CD4-positive, alpha-beta T cell (primary cell): ENCODE measurements at places on chromosomes 16 and 17. TPM values are rescaled to one million over a fixed set of nuclear protein-coding genes. Genes with fewer than 3 reads are reported as not detected.
A peak's percentile ranks its signal among the peaks of the same experiment; 100 is the strongest.

GRCh38 chr17:26774291-26775218 lies 519.4 kb upstream of the WSB1 start:
- no peak overlapping the region for H3K4me3 ChIP-seq
- H3K27ac ChIP-seq, result no peak overlapping the region
- DNase-seq, result no peak
- H3K27me3 ChIP-seq, result no peaks in the 10 kb centered on the region

TM4SF5 gene
- total RNA-seq, result not detected

- DNase-seq, result no peak
- peaks cover 11% of the 10 kb centered on the region for H3K27me3 ChIP-seq
- peaks cover 2% of the 10 kb centered on the region for H3K36me3 ChIP-seq
- H3K27ac ChIP-seq, result no peak overlapping the region
- peak overlapping the region; percentile 19 for H3K4me3 ChIP-seq
- H3K4me1 ChIP-seq, result peaks cover 24% of the 10 kb centered on the region
Measured at GRCh38 chr17:17497065-17497844, 1.1 kb upstream of the RASD1 start.

DNA sequence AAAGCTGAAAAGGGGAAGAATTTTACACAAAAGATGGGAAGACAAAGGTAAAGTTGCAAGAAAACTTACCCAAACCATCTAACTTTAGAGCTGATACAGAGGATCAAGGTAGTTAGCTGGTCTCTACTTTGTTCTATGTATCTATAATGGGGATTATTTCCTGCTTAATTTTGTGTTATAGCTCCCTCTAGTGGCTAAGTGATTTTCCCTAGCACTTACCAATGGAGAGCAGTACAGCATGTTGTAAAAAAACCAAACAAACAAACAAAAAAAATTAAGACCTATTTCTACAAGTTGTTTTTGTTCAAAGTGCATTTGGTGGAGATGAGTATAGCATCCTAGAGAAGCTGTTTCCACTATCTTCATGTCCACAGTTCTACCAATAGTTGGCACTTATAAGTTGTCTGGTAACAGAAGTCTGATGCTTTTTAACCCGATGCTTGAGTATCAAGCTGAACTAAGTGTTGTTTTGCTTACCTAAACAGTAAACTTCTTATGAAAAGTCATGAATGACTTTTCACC lies 7.5 kb downstream of the SRSF1 start:
- DNase-seq, result no peak
- H3K4me1 ChIP-seq, result peaks cover 14% of the 10 kb centered on the region
- no peak overlapping the region for H3K4me3 ChIP-seq

DNA sequence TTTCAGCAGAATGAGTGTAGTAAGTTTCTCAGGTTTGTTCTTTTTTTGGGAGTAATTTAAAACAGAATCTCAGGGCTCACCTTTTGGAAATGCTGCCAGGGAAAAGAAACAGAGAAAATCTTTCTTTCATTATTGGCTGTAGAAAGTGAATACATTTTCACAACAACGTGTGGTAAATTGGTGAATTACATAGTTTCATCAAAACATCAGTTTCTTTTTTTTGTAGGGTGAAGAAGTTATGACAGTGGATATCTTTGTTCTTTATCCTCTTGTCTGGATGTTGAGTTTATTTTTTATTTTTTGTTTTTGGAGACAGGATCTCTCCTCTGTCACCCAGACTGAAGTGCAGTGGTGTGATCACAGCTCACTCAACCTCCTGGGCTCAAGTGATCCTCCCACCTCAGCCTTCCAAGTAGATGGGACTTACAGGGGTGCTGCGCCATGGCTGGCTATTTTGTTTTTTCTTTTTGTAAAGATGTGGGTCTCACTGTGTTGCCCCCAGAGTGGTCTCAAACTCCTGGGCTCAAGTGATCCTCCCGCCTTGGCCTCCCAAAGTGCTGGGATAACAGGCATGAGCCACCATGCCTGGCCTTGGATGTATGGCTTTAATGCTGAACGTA lies 2.4 kb downstream of the ZNF267 start:
- no peak for DNase-seq
- peaks cover 76% of the 10 kb centered on the region for H3K4me1 ChIP-seq
- H3K36me3 ChIP-seq, result peaks cover 28% of the 10 kb centered on the region
- no peak overlapping the region for H3K4me3 ChIP-seq
- no peaks in the 10 kb centered on the region for H3K27me3 ChIP-seq

GRCh38 chr16:72989579-72990551 lies 58.1 kb downstream of the ZFHX3 start:
- no peaks in the 10 kb centered on the region for H3K27me3 ChIP-seq
- H3K36me3 ChIP-seq, result no peaks in the 10 kb centered on the region
- no peaks in the 10 kb centered on the region for H3K4me1 ChIP-seq
- DNase-seq, result no peak
- H3K27ac ChIP-seq, result no peak overlapping the region
- H3K4me3 ChIP-seq, result no peak overlapping the region

- peaks cover 13% of the 10 kb centered on the region for H3K4me1 ChIP-seq
- H3K27ac ChIP-seq, result no peak overlapping the region
- no peaks in the 10 kb centered on the region for H3K36me3 ChIP-seq
- peaks cover 26% of the 10 kb centered on the region for H3K27me3 ChIP-seq
Measured at GRCh38 chr16:819336-820043, 19.0 kb upstream of the GNG13 start.

DNA sequence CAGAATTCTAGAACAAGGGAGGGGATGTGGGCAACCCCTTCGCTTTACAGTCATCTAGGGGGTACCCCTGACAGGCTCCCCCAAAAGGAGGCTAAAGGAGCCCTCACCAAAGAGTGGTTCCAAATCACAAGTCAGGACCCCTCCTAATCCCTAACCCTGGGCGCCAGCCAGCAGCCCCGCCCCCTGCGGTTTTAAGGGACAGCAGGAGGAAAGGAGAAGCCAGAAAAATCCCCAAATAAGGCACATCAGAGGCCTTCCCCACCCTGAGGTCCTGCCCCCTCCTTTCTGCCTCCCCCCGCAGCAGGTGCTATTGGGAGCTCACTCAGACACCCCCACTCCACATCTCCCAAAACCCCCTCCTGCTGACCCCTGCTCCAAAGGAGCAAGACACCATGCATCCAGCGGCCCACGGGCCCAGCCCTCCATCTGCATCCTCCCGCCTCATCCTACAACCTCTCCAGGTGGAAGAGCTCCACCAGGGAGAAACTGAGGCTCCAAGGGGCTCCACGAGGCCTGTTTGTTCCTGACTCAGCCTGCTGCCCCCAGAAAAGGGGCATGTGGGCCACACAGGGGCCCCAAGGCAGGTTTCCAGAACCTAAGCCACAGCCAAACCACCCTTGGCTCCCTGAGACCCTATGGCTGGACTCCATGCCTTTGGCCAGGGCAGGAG lies 93.5 kb downstream of the GOSR1 start:
- H3K27me3 ChIP-seq, result no peaks in the 10 kb centered on the region
- no peaks in the 10 kb centered on the region for H3K36me3 ChIP-seq
- no peaks in the 10 kb centered on the region for H3K4me1 ChIP-seq
- no peak overlapping the region for H3K27ac ChIP-seq

SLC12A3 gene
- total RNA-seq, result not detected

DNA sequence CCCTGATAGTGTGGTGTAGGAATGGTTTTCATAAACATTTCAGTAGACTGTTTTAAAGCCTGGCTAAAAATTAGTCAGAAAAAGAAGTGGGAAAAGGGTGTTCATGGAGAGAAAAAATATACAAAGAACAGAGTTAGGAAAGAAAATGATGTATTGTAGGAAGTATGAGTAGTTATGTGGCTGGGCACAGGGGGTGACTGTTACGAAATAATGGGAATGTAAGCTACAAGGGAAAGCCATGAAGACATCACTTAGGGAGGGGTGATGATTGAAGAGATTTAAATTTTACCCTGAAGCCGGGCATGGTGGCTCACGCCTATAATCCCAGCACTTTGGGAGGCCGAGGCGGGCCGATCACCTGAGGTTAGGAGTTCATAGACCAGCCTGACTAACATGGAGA lies 55.3 kb downstream of the NUP88 start:
- no peak for DNase-seq
- peaks cover 65% of the 10 kb centered on the region for H3K36me3 ChIP-seq
- no peaks in the 10 kb centered on the region for H3K27me3 ChIP-seq
- H3K4me3 ChIP-seq, result no peak overlapping the region

DNA sequence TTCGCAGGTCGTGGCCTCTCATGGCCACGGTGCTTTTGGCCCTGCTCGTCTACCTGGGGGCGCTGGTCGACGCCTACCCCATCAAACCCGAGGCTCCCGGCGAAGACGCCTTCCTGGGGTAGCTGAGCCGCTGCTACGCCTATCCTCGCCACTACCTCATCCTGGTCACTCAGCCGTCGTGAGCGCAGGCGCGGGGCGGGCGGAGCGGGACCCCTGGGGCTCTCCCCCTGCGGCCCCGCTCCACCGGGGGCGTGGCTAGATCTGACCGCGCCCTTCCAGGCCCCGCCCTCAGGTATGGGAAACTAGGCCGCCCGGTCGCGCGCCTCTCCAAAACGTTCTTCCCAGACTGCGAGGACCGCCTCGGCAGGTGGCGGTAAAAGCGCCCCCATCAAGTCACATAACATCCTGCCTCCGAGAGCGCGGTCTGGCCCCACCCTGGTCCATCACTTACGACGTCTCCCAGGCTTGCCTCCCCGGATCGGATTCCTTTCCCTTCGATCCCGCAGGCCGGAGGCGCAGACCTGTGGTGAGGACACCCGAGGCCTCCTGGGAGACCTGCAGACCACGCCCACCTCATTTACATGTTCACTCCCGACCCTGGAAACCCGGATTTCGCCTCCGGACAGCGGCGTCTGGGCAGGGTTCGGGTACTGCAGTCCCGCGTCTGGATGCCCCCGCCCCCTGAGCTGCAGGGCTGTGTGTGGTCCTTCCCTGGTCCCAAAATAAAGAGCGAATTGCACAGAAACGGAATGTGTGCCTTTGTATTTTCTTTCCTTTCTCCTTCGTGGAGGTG lies 91.5 kb upstream of the TMEM97 start:
- DNase-seq, result peak; percentile 7
- no peaks in the 10 kb centered on the region for H3K36me3 ChIP-seq
- no peak overlapping the region for H3K27ac ChIP-seq
- H3K27me3 ChIP-seq, result peaks cover 46% of the 10 kb centered on the region

DNA sequence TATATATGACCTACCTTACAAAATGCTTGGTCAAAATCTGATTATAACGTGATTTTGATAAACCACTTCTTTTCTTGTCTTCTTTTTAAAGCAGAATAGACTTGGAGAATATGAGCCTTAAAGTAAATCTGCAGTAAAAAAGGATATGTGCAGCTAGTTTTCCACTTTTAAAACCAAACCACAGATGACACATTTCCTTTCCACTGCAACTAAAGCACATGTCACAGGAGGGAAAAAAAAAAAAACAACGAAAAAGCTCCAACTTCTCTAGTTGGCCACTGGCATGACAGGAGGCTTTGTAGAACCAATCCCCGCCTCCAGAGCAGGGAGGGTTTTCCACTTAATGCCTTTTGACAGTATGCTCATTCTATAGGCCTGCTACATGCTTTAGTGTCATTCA lies at the start of gene EVI2A:
Gene EVI2A (minus strand): TSS at position 142 of the 400 bp plus-strand sequence. CDS start 2,609 bp downstream, outside the sequence.
- H3K36me3 ChIP-seq, result peaks cover 9% of the 10 kb centered on the region
- H3K4me3 ChIP-seq, result peak within 1 kb of the TSS; percentile 82
- H3K4me1 ChIP-seq, result peaks cover 7% of the 10 kb centered on the region

DNA sequence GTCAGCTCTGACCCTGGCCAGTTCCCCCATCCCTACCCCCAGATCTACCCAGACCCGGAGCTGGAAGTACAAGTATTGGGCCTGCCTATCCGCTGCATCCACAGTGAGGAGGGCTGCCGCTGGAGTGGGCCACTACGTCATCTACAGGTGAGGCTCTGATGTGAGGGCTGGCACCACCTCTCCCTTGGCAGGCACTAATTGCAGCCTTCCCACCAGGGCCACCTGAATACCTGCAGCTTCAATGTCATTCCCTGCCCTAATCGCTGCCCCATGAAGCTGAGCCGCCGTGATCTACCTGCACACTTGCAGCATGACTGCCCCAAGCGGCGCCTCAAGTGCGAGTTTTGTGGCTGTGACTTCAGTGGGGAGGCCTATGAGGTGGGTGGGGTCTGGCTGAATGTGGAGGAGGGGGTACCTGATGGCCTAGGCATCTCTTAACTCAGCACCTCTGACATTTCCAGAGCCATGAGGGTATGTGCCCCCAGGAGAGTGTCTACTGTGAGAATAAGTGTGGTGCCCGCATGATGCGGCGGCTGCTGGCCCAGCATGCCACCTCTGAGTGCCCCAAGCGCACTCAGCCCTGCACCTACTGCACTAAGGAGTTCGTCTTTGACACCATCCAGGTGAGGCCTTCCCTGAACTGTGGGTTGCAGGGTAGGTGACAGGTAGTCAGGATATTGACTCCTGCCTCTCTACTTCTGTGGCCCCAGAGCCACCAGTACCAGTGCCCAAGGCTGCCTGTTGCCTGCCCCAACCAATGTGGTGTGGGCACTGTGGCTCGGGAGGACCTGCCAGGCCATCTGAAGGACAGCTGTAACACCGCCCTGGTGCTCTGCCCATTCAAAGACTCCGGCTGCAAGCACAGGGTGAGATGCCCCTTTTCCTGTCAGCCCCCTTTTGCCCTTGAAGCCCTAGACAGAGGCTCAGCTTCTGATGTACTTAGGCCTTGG lies 4.3 kb downstream of the TRAF4 start:
- H3K4me3 ChIP-seq, result no peak overlapping the region
- no peak overlapping the region for H3K27ac ChIP-seq
- H3K27me3 ChIP-seq, result no peaks in the 10 kb centered on the region
- peaks cover 30% of the 10 kb centered on the region for H3K36me3 ChIP-seq
- DNase-seq, result no peak

DNA sequence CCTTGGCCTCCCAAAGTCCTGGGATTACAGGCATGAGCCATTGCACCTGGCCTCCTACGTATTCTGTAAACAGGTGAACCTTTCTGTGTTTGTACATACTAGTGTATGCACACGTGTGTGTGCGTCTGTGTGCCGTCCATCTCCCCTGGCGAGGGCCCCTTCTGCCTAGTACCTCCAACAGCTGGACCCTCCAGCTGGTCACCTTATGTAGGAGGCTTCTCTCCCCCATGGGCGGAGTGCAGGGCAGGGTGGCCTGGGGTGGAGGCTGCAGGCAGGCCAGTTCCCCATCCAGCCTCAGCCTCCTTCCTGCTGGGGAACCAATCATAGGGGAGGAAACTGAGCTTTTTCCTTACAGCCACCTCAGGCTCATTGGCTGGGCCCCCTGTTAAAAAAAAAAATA lies 24.4 kb upstream of the DOC2B start:
- H3K36me3 ChIP-seq, result no peaks in the 10 kb centered on the region
- H3K27ac ChIP-seq, result no peak overlapping the region
- no peaks in the 10 kb centered on the region for H3K4me1 ChIP-seq
- no peak overlapping the region for H3K4me3 ChIP-seq

- H3K27me3 ChIP-seq, result no peaks in the 10 kb centered on the region
- peaks cover 9% of the 10 kb centered on the region for H3K36me3 ChIP-seq
- peak; percentile 53 for DNase-seq
- peak overlapping the region; percentile 85 for H3K4me3 ChIP-seq
- peak overlapping the region; percentile 79 for H3K27ac ChIP-seq
Measured at GRCh38 chr16:66551348-66551759, 1.0 kb upstream of the CKLF start.

DNA sequence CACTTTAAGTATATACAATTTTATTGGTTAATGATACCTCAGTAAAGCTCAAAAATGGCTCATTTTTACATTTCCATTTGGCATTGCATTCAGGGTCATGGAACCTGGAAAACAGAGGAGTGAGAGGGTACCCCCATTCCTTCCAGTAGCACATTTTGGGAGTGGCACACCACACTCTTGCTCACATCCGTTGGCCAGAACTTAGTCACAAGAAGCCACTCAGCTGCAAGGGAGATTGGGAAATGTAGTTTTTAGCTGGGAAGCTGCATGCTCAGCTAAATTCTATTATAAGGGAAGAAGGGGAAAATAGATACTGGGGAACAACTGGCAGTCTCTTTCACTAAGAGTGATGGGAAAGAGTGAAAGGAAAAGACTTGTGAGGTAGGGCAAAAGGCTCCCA lies 102.5 kb upstream of the TMEM97 start:
- no peak overlapping the region for H3K4me3 ChIP-seq
